ENCODE measurements at places on chromosomes 7 and 10.

- no peak for DNase-seq
Observed at GRCh38 chr7:36599645-36600313, 124.5 kb downstream of the AOAH start.

- DNase-seq = no peak
Observed at GRCh38 chr7:115719963-115720362, 310.6 kb downstream of the TFEC start.

GRCh38 chr7:151402029-151402835, 7.6 kb downstream of the WDR86 start:
- DNase-seq = no peak

DNA sequence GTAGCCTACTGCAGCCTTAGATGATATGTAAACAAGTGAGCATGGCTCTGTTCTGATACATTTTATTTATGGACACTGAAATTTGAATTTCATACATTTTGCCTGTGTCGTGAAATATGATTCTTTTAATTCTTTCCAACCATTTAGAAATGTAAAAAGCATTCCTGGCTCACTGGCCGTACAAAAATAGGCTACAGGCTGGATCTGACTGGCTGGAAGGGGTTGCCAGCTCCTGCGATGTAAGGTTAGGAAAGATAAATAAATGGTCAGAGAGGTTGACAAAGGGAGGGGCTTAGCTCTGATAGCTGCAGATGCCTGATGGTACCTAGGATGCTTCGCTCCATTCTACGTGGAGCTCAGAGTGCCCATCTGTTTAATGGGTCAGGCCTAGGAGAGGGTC, 3.4 kb downstream of the ADCYAP1R1 start:
- no peak for DNase-seq
